ENCODE measurements at places on chromosomes 7 and 10.

DNA sequence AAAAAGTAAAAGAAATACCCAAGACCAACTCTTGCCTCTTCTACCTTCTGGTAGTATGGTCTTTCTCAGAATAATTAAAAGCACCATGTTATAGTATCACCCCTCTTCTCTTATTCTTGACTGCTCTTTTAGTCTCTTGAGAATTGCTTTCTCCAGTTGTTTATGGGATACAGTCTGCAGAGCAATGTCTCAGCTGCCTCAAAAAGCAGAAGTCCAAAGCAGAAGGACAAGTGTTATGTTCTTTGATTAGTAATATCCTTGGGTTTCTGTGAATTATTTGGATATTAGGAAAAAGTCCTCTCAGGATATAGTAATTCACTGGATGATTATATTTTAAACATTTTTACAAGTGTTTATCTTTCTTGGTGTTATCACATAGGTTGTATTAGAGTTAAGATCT is 7.4 kb downstream of the TAS2R41 start:
- no peak for DNase-seq

DNA sequence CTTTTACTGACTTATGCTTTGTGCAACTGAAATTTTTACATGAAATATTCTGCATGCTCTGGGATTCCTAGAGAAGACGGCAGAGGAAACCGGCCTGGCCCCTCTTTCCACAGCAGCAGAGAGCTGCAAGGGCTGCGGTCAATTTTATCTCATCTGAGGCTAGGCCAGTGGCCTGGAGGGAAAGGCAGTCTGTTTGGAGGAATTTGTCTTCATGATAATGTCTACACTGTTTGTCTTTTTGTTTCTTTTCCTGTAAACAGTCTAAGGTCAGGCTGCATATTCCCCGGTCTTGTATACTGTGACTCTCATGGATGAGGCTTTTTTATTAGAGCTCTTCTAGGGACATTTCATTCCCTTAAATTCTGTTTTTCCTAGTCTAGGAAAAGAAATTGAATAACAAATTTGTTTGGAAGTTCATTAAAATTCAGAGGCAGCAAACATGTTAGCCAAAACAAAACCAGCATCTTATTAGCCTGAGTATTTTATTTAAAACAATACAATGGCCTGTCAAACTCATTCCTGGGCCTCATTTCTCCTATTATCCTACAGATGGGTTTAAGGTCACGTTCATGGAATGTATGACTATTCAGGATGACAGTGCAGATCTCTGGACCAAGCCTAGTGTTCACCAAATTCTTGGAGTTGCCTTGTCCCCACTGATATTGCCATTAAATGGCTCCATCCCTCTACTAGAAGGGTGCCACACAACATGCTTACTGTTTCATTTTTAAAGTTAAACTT is 26.4 kb downstream of the LAMB4 start:
- DNase-seq = peak; percentile 40

DNA sequence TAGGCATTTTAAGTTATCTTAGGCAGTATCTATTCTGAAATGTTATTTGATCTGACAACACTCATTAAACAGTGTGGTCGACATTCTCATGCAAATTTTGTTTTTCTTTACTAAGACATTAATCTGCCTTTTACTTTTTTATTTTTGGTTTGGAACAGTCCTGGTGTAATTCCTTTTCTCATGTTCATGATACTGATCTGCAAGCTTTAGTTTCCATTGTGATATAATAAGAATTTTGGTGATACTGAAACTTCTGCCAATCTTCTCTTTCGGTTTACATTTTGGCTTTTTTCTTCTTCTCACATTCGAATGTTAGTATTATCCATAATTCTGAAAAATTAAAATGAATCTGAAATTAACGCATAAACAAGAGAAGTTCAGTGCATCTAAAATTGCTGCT is 281.9 kb upstream of the MTPN start:
- DNase-seq = no peak

- DNase-seq = no peak
Measured at GRCh38 chr10:123103944-123104343, 31.8 kb upstream of the HMX3 start.

GRCh38 chr7:124085179-124085578 is 52.3 kb upstream of the TMEM229A start:
- DNase-seq = no peak

All from SJSA1 (cell line).